ENCODE measurements at places on chromosomes 13 and 19.

DNA sequence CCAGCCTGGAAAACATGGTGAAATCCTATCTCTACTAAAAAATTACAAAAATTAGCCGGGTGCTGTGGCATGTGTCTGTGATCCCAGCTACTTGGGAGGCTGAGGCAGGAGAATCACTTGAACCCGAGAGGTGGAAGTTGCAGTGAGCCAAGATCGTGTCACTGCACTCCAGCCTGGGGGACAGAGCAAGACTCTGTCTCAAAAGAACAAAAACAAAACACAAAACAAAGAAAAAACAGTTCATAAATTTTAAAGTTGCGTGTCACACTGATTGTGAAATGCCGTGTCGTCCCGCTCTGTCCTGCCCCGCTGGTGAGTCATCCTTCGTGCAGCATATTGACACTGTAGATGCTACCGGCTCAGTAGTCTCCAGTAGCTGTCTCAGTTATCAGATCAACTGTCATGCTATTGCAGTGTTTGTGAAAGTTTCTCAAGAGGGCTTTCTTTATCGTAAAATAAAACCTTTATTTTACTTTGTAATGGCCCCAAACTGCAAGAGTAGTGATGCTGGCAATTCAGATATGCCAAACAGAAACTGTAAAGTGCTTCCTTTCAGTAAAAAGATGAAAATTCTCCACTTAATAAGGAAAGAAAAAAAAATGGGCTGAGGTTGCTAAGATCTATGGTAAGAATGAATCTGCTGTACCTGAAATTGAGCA is 36.4 kb upstream of the IGFL1 start:
- DNase-seq: no peak

DNA sequence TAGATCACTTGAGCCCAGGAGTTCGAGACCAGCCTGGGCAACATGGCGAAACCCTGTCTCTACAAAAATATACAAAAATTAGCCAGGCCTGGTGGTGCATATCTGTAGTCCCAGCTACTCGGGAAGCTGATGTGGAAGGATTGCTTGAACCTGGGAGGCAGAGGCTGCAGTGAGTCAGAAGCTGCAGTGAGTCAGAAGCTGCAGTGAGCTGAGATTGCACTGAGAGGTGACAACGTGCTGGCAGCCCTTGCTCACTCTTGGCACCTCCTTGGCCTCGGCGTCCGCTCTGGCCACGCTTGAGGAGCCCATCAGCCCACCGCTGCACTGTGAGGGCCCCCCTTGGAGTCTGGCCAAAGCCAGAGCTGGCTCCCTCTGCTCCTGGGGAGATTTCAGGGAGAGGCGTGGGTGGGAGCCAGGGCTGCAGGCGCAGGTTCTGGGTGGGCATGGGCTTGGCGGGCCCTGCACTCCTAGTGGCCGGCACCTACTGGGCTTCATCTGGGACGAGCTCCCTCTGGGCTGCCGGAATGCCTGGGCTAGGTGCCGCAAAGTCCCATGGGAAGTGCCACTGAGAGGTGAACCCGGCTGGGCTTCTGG is 39.5 kb upstream of the RPL21 start:
- DNase-seq: no peak

GRCh38 chr13:105599477-105600037 is 935.9 kb downstream of the EFNB2 start:
- DNase-seq: no peak

DNA sequence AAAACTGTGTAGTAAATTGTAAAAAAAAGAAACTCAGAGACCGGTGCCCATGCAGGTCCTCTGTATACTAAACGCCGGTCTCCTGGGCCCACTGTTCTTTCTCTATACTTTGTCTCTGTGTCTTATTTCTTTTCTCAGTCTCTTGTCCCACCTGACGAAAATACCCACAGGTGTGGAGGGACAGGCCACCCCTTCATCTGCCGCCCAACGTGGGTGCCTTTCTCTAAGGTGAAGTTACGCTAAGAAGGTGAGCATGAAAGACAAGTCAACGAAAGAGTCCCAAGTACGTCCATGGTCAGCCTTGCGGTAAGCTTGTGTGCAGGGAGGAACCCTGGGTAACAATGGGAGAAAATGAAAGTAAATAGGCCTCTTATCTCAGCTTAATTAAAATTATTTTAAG is 48.0 kb upstream of the WASF3 start:
- no peak for DNase-seq

DNA sequence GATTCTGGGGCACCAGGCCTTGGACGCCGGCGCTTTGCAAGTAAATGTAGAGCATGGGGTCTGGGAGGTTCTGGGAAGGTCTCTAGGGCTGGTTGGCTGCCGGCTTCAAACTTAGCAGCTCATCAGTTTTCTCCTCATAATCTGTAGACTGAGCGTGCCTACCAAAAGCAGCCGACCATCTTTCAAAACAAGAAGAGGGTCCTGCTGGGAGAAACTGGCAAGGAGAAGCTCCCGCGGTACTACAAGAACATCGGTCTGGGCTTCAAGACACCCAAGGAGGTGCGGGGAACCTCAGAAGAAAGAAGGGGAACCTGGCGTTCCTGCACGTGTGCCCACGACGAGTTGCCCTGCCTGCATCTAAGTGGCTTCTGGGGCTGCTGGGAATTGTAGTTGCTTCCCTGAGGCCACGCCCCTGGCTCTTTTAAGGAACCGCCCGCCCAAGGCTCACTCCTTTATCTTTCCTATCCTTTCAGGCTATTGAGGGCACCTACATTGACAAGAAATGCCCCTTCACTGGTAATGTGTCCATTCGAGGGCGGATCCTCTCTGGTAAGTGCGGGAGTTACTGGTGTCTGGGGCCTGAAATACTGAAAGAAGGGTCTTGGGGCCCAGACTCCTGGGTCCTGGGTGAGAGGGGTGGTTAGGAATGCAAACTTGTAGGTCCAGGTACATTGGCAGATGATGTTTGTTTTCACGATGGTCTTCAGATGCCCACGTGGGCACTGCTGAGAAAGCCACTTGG is 984 bp downstream of the RPS11 start:
- peak; percentile 65 for DNase-seq

- DNase-seq: no peak
Measured at GRCh38 chr13:26034018-26034417, 17.8 kb downstream of the SHISA2 start.
